ENCODE measurements at places on chromosomes 1 and 21.

- DNase-seq, result no peak
Observed at GRCh38 chr1:178644308-178645120, 80.5 kb upstream of the RALGPS2 start.

- no peak for DNase-seq
Observed at GRCh38 chr1:222334026-222334680, 213.8 kb downstream of the HHIPL2 start.

GRCh38 chr21:43193651-43194302, 25.0 kb downstream of the CRYAA start:
- peak; percentile 58 for DNase-seq

GRCh38 chr1:217590598-217590997, 40.3 kb downstream of the GPATCH2 start:
- DNase-seq, result no peak

GRCh38 chr21:16540966-16541727, 811.4 kb downstream of the USP25 start:
- DNase-seq, result no peak

- no peak for DNase-seq
Observed at GRCh38 chr21:14773777-14774345, 227.7 kb upstream of the SAMSN1 start.

GRCh38 chr1:194069168-194069830, 882.9 kb upstream of the B3GALT2 start:
- DNase-seq, result no peak

GRCh38 chr1:208111646-208112190, 132.5 kb downstream of the PLXNA2 start:
- no peak for DNase-seq

DNA sequence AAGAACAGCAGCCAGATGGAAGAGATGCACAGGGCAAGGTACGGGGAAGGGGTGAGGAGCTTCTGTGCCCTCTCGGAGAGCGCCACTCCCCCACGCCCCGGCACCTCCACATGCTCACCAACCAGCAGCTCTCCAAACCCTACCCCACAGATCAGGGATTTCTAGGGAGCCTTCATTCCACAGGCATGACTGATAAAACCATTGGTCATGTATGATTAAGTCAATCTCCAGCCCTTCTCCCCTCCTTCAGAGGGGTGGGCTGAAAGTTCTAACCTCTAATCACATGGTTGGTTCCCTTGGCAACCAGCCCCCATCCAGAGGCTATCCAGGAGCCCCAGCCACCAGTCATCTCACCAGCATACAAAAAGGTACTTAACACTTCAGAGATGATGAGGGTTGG, 144.7 kb downstream of the TGFBR3 start:
- no peak for DNase-seq

DNA sequence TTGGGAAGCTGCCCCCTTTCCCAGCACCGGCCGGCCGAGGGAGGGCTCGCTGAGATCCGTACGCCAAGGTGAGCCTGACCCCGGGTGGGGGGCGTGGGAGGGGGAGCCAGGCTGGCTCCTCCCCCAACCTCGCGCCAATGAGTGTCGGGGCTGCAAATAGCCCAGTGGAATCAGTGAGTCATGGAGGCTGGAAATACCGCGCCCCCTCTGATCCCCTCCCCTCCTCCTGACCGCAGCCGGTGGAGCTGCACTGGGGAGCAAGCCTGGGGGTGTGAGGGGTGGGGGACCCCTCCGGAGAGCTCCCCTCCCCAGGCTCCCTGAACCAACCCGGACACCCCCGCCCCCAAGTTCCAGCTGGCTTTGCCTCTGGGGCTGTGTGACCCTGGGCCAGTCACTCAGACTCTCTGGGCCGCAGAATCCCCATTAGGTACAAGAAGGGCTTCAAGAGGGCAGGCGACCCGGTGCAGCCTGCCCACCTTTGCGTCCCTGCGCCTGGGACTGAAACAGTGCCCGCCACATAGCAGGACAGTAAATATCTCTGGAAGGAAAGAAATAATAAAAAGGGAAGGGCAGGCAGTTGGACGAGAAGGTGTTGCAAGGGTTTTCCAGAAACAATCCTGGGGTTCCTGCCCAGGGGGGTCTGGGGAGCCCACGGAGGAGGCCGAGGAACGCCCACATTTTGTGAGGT, 4.5 kb downstream of the HSPB7 start:
- no peak for DNase-seq

- DNase-seq, result no peak
Observed at GRCh38 chr1:183794088-183794487, 10.8 kb upstream of the RGL1 start.

Measured in HFF-Myc (cell line).